ENCODE measurements at places on chromosomes 12 and 14.

- no peak for DNase-seq
Measured at GRCh38 chr12:32606443-32606842, 72.7 kb upstream of the DNM1L start.

DNA sequence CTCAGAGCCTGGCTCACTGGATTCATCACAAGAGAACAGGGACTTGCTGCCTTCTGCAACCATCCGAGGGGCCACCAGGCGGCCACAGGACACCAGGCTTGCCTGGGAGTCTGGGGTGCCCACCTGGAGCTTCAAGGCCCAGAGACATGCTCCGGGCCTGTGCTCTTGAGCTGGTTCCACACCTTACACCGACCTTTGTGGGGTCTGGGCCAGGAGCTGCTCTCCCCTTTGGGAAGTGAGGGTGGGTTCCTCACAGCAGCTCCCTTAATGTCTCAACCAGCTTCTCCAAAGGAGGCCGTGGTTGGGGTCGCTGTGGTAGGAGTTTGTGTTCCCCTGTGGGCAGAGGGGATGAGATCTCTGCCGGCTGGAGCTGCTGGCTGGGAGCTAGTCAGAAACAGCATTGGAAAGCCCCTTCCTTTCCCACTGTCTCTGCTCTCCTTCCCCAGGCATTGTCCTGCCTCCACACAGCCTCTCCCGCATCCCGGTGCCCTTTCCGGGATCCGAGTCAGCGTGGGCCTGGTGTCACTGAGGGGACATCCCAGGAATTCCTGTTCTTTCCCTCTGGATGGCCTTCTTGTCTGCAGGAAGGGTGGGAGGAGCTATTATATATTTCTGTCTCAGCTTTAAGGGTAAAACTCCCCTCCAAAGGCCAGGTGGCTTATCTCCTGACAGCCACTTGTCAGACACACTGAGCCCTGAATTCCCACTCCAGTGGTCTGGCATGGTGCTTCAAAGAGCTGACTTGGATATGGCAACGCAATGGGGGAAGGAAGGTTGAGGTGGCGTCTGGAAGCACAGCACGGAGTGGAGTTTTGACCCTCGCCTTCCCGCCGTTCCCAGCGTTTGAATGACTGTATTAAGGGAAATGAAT lies 5.1 kb upstream of the PAPLN start:
- DNase-seq: no peak

GRCh38 chr12:24534622-24535021 lies 414.3 kb downstream of the BCAT1 start:
- DNase-seq: no peak

GRCh38 chr12:16349131-16349460 lies 1.7 kb downstream of the MGST1 start:
- peak; percentile 70 for DNase-seq

GRCh38 chr12:85280165-85280983 lies at the start of gene ALX1:
ALX1 (plus strand) TSS chr12:85280220; CDS start chr12:85280262, 42 bp downstream.
- no peak for DNase-seq

GRCh38 chr12:125983784-125984500 lies 918.7 kb downstream of the AACS start:
- DNase-seq: no peak

- DNase-seq: no peak
Measured at GRCh38 chr12:14284184-14284722, 81.2 kb upstream of the ATF7IP start.

DNA sequence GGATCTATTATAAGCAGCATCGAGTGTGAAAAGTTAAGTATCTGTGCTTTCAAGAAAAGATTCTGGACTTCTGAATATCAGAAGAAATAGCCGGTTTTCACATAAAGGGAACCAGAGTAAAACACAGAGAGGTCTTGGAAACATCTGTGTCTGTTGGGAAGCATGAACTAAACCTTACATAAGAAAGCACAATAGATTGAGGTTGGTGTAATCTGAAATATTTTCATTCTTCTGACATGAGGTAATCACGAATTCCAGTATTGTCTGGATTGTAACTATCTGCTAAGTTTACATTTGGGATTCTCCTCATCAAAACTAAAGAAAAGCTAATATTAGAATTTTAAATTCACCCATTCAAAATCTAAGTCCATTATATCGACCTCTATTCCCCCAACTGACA lies 161.3 kb downstream of the CPNE8 start:
- no peak for DNase-seq

DNA sequence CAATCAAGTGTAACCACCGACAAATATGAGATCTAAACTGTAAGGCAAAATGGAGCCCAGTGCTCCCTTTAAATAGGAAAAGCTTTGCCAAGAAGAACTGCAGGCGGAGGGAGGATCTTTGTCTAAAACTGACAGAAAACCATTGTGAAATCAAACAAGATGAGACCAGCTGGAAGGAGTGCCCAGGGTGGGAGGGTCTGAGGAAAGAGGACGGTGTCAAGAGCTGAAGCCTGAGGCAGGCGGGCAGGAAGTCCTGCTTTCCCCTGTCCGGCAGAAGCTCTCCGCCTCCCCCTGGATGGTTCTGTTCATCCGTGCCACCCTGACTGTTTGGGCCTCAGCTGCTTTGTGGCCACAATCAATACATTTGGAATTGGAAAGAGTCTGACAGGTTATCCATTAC lies 37.5 kb downstream of the CDC42BPB start:
- DNase-seq: no peak

GRCh38 chr12:104729091-104729490 lies 229.0 kb downstream of the SLC41A2 start:
- DNase-seq: no peak

DNA sequence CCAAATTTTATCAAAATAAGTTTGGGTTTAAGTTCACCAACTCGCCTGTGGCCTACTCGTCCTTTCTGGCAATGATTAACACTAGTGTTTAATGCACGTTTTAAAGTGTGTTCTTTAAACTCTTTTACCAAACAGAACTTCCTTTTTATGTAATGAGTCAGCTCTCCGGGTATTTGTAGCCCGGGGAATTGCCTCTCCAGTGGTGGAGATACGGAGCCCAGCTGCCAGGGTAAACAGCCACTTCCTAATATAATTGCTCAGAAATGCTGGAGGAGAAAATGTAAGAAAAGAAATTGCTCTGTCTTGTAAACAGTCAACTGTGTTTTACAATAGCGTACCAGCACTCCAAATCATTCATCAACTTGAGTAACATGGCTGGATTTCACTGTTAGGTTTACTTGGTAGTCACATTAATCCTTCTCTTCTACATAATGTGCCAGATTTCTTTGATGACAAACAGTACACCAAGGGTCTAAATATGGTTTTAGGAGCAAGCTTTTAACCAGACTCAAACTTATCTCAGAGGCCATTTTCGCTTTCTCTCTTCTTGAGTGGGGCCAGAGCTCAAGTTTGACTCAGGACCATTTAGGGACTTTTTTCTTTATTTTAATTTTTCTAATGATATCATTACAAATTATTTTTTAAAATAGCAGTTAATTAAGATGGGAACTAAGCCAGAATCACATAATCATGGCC lies 101.2 kb upstream of the SLC38A2 start:
- peak; percentile 69 for DNase-seq

DNA sequence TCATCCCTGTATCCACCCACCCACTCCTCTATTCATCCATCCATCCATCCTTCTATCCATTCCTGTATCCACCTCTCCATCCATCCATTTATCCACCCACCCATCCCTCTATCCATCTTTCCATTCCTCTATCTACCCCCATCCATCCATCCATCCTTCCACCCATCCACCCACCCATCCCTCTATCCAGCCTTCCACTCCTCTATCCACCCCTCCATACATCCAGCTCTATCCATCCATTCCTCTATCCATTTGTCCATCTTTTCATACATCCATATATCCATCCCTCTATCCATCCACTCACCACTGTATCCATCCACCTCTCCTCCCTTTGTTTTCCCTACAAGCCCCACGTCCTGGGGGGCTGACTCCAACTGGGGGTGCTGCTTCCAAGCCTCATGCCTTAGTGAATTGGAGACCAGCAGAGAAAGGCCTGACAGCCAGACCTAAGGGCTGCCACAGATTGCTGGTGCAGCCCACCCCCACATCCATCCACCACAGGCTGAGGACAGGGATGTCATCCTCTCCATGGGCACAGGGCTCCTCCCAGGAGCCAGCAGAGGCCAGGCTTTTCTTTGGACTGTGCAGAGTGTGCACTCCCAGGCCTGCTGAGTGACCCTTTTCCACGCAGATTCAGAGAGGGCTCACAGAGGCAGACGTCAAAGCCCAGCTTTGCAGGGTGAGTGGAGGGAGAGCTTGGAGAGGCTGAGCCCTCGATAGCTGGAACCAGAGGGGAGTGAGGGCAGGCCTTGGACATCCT lies 18.9 kb upstream of the GPR132 start:
- no peak for DNase-seq

DNA sequence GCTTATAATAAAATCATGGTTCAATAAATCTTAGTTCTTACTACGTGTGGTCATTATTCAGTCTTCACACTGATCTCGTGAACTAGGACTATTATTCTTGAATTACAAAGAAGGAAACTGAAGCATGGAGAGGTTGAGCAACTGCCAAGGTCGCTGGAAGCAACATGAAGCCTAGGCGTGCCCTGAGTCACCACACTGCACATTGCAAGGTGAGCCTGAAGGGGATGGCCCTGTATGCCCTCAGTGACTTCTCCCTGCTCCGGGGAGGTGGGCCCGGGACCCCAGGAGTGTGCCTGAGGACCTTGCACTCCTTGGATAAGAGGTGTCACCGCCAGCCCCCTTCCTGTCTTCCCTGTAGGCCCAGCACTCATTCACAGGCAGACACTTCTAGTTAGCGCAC lies 161.6 kb downstream of the CACNA1C start:
- DNase-seq: no peak

DNA sequence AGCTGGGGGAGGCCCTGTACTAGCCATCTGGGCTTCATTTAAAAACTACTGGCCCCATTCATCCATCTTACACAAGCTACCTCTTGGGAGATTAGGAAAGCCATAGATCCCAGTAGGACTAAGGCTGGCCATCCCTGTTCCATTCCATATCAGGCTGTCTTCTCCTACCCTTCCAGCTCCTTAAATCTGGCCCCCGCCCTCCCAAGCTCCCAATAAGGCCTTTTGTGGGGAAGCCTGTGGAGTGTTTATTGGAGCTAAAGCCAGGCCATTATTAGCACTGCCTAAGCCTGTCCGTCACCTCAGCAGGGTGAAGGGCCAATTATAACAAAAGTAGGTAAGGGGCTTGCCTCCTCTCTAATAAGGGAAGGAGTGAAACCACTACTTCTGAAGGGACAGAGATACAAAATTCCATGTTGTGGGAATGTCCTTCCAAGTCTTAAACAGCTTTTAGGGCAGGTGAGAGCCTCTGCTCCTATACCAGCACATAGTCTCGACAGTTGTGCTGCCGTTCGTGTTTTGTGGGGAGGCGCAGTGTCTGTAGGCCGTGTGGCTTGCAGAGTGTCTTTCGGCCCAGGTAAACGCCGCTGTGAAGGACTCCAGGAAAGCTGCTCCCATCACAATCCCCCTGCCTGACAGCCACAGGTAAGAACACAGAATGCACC lies 3.7 kb downstream of the MYL6 start:
- no peak for DNase-seq

DNA sequence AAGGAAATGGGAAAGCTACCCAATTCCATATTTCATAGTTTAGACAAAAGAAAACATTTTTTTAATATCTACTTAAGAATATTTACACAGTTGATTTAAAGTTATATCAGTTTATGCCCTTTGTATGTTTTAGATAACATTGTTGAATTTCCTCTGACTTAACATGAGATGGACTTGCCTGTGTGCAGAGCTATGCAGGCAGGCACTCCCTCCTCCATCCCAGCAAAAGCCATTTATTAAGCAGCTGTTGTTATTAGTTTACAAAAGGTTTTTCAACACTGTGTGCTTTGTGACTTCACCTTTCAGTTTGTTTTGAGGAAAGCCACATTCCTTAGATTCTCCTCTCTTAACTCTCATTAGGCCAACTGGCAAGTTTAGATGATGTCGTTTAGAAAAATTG lies 337.5 kb upstream of the PDE3A start:
- DNase-seq: no peak

DNA sequence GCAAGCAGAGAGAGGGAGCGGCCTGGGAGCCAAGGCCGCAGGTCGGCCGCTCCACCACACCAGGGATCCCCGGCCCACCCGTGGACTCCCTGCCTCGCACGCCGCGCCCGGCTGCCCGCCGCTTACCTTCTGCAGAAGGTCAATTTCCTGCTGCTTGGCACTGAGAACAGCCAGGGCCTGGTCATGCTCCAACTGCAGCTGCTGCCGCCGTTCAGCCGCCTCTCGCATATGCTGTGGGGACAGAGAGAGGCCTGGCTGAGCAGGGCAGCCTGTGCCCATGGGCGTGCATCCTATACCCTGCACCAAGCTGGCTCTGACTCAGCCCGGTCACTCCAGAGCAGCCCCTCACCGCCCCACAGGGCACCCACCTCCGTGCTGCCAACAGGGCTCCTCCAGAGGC lies 141.1 kb downstream of the PIWIL1 start:
- no peak for DNase-seq

Measured in LNCaP clone FGC (cell line).